RPMI7951 (cell line): ENCODE measurements at places on chromosomes 3 and 15.
A peak's percentile ranks its signal among the peaks of the same experiment; 100 is the strongest.

DNA sequence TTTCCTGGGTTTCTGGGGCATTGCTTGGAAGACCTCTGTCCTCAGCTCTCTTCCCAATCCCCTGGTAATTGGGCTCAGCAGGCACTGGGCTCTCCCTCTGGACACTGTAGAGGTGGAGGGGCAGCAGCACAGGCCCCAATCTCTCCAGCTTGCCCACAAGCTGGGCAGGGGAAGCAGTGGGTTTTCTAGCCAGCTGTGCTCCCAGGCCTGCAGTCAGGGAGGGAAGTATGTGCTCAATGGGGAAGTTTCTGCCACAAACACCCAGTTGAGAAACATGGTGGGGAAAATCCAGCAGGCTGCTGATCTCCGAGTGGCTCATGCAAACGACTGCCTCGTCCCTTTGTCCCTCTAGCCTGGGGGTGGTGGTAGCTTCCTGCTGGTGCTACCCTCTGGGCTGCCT lies 12.8 kb upstream of the RFT1 start:
- DNase-seq: no peak

DNA sequence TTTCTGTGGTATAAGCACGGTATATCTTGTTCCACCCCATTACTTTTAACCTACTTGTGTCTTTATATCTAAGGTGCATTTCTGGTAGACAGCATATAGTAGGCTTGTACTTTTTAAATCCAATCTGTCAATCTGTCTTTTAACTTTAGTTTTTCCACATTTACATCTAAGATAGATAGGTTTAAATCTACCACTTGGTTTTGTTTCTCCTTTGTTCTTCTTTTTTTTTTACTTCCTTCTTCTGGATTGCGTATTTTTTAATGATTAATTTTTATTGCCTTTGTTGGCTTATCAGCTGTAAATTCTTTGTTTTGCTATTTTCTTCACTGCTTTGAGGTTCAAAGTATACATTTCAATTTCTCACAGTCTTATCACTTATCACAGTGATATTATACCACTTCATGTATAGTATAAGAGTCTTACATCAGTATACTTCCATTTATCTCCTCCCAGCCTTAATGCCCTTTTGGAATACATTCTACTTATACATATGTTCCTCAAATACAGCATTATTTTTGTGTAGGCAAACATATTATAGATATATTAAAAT lies 31.0 kb downstream of the IQCB1 start:
- DNase-seq: no peak

DNA sequence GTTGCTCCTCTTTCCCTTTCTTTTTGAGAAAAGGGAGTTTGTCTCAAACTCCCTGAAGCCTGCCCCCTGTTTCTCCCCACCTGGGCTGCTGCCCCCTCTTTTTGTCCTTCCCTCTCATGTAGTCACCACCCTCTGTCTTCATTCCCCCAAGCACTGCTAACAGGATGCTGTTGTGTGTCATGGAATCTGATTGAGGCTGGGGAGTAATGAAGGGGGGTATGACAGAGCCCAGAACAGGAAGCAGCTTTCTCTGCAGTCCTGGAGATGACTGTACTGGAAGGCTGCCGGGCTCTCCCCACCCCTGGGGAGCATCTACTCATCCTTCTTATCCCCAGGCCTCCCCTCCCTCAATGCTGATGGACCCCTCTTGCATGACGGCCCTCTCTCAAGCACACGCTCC lies 181.6 kb downstream of the ABHD5 start:
- peak; percentile 92 for DNase-seq

DNA sequence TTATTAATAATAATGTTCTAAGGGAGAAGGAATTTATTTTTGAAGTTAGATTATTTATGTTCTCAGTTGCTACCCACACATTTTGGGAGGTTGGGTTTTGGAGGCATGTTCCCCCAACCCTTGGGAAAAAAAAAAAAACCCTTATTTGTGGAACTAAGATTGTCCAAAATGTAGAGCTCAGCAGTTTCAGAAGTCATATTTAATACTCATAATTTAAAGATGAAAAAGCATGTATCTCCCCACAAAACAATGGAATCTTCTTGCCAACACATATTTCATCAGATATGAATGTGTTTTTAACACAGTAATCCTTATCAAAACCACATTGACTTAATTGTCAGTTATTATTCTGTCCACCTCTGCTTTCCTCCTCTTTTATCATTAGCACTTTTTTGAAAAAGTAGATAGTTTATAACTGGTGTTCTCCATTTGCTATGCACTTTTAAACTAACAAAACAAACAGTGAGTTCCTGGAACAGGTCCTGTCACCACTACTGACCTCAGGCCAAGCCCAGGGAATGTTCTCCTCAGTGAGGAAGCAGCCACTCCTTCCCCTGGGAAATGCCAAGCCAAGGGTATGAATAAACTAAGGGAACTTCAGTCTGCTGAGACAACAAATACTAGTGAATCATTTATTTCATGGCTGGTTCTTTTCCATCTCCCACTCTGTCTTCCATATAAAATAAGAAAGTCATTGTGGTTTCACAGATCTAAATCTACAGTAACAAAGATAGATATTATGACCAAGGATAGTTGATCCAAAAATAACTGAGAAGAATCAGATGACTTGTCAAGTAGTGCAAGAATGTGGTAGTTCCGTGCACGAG lies 414.4 kb upstream of the ALCAM start:
- DNase-seq: peak; percentile 42

DNA sequence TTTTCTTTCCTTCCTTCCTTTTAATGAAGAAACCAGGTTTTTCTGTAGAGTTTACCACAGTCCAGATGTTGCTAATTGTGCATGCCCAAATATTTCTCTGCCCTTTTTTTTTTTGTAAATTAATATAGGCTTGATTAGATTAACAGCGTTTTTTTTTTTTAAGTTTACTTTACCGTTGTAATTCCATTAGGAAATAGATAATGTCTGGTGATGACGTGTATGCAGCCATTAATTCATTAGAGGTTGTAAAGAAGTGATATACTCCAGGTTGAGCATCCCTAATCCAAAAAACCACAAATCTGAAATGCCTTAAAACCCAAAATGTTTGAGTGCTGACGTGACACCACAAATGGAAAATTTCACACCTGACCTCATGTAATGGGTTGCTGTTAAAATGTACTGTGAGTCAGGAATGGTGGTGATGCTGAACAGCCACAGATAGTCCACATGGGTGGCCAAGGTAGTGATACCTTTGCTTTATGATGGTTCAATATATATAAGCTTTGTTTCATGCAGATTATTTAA lies 43.2 kb downstream of the KNL1 start:
- DNase-seq: peak; percentile 5

GRCh38 chr3:71358243-71358642 lies 225.3 kb downstream of the FOXP1 start:
- no peak for DNase-seq

DNA sequence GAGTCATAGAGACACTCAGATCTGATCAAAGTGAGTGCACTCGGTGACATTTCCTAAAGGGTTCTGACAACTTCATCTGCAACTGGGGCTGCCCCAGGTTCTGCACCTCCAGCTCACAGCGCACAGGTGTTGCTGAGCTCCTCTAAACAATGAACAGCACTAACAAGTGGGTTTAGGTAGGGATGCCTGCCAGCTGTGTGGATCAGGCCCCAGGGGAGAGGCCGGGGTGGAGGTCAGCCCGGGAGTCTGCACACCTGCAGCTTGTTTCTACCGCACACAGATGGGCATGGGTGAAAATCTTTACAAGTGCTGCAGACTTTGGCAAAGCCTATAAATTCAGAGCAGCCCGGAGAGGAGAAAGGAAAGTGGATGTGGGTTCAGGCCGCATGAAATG lies 355 bp downstream of the FBXW12 start:
- DNase-seq: no peak

GRCh38 chr3:126618760-126619159 lies 36.2 kb downstream of the TXNRD3 start:
- DNase-seq: no peak

DNA sequence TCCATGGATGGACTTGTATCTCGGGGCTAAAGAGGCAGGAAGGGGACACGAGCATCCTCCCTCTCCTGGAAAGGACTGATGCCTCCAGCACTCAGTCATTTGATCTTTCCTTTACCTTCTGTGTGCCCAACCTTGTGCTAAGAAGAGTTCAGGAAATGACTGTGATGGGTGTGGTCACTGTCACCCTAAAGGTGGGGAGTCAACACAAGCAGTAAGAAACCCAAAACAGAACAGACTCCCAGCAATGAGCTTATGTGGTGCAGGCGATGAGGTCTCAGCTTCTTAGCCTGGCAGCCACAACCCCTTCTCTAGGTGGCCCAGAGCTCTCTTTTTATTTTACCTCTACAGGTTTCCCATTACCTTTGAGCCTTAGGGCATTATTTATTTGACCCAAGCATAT lies 3.8 kb downstream of the MPI start:
- no peak for DNase-seq

GRCh38 chr3:55364421-55364820 lies 122.7 kb downstream of the WNT5A start:
- peak; percentile 25 for DNase-seq

DNA sequence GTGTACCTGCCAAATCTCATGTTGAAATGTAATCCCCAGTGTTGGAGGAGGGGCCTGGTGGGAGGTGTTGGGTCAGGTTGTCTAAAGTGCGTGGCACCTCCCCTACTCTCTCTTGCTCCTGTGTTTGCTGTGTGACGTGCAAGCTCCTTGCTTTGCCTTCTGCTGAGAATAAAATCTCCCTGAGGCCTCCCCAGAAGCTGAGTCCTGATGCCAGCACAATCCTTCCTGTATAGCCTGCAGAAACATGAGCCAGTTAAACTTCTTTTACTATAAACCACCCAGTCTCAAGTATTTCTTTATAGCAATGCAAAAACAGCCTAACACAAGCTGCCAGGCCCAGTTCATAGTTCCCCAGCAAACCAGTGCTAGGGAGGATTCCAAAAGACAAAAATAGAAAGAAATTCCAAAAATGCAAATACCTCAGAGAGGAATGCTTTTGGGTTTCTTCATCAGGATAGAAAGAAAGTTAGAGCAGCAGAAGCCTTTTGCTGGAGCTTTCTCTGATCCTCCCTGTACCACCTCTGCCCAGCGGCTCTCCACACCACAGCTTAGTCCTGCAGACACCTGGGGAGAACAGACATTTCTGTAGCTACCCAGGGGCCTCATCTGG lies 25.9 kb upstream of the CDV3 start:
- peak; percentile 62 for DNase-seq

- no peak for DNase-seq
These were observed 96.6 kb upstream of the LIMD1 start for GRCh38 chr3:45497963-45498362.

- no peak for DNase-seq
These were observed 1073.9 kb downstream of the PLOD2 start for GRCh38 chr3:145087038-145087437.

GRCh38 chr3:72079369-72079872 lies 294.5 kb upstream of the PROK2 start:
- no peak for DNase-seq

DNA sequence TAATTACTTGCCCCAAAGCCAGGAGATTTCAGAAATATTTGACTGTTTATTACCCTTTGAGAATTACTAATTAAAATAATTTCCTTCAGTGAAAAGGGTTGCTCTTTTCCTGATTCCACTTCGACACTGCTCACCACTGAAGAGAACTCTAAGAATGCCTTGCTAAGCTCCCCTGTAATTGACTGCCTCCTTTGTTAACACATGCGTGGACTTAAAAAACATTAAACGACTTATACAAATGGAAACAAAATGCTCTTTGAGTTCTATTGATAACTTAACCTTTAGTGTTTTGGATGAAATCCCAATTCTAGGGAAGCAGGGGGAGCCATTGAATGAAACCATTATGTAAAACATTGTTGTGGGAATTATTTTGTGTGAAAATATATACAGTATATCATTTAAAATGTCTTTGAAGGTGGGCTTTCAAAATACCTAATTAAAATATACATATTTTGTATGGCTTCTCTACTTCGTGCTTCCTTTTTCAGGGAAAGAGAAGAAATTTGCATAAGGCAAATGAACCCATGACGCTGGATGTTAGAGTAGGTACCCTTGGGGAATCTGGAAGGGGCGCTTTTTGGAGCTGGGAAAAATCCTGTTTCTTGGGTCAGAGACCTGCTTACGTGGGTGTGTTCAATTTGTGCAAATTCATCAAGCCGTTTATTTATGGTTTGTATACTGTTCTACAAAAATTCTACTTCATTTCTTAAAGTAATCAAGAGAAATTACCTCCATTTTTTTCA lies 64.2 kb downstream of the WWTR1 start:
- DNase-seq: no peak

DNA sequence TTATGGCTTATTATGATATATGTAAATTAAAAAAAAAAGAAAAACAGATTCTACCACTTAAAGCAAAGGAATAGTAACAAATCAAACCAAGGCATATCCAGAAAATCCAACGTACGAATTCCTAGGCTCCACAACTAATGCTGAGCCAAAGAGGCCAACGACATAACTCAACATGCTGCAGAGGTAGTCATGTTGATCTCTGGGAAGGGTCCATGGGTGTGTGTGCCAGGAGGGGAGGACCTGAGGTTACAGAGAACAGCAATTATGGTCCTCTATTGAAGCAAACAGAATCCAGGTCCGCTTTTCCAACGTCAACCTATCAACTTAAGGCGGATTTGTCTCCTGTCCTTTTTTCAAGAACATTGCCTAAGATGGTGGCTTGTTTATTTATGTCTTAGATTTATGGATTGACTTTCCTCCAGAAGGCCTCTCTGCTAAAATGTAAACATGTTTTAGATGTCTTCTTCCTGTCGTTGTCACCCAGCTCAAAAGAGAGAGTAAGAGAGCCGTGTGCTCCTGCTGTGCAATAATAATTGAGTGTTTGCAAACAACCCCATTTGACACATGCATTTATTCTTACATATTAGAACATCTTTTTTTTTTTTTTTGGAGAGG lies 20.4 kb downstream of the NANOGP8 start:
- DNase-seq: no peak

GRCh38 chr15:48143856-48144255 lies 23.1 kb downstream of the SLC24A5 start:
- DNase-seq: no peak

GRCh38 chr3:145727476-145727875 lies 433.5 kb downstream of the PLOD2 start:
- no peak for DNase-seq
